ENCODE measurements at places on chromosomes 6 and 20.

DNA sequence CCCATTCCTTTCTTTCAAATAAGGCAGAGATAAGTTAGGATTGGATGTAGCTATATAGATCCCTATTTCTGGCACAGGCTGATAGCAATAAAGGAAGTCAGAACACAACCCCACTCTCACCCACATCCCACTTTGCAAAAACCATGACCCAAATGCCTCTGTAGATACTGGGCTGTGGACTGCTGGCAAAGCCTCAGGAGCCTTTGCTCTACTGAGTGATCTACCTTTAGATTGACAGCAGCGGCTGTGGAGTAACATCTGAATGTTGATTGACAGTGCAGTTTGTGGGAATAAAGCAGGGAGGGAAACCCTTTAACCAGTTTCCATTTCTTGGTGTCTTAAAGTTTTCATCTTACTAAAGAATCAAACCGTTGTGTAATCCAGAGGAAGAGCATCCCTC is 6.7 kb upstream of the TMEM30A start:
- DNase-seq = no peak

GRCh38 chr6:149884215-149884614 is 13.7 kb downstream of the RAET1E start:
- DNase-seq = peak; percentile 75

DNA sequence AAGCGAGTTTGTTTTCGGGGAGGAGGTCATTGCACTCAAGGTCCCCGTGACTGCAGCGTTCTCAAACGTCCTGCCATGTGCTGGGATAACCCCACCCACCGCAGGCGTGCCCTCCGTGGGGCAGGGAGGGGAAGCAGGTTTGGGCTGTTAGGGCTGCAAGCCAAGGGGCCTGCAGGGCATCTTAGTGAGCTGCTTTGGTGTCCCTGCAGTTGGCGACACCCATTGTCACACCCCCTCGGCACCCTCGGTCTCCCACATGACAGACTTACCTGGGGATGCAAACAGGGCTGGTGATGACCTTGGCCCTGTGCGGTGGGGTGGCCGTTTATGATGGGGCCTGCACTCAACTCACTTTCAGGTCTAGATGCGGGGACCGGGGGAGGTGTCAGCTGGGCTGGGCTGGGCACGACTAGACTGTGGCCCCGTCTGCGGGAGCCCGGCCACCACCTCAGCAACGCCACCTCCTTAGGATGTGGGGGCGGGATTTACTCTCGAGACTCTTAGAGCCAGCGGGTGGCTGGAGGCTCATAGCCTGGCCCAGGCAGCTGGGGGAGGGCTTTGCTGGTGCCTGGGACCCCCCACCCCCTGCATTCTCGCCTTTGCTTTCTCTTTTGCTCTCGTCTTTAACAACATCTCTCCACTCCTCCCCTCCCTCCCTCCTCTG is 6.5 kb upstream of the GATA5 start:
- DNase-seq = no peak

DNA sequence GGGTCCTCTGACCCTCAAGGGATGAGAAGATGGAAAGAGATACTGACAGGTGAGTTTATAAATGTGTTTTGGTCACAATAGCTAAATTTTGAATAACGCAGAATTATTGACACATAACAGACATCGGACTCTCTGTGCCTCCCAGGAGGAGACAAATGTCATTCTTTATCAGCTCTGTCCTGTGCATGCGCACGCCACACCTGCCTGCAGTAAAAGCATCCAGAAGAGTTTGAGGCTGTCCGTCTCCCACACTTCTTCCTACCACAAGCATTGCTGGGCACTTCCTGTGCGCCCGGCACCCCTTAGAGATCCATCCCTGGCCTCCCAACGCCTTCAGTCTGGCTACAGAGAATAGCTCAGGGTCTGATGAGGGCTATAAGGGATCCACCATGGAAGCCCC is 81.5 kb upstream of the CST7 start:
- DNase-seq = no peak

DNA sequence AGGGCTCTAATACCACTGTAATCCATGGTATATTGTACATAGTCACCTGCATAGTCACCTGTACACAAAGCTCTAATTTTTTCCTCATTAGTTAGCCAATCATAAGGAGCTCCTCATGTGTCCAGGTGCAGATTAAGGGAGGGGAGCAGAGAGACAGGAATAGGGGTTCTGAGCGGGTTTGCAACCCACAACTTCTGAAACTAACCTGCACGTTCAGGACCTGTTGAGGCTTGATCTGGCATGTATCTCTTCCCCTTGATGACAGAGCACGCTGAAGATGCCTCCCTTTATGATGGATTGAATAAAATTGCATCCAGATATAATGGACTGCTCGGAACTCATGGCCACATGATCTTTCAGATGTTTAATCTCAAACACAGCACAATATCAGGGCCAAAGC is 179.4 kb upstream of the PRND start:
- no peak for DNase-seq

DNA sequence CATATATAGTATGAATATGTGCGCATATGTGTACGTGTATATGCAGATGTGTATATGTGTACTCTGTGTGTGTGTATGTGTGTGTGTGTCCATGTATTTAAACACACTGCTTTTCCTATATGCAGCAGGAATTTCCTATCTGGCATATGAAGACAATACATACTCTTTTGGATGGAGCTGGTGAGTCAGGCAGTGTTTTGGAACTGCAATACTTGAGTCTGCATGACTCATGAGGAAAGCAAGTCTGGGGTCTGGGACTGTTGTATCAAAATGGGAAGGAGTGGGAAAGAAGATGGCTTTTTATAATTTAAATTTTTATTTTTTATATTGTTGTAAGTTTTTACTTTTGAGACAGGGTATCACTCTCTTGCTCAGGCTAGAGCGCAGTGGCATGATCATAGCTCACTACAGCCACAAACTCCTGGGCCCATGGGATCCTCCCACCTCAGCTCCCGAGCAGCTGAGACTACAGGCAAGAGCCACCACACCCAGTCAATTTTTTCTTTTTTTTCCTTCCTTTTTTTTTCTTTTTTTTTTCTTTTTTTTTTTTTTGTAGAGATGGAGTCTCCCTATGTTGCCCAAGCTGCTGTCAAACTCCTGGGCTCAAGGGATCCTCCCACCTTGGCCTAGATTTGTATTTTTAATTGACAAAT is 72.2 kb downstream of the ATXN1 start:
- no peak for DNase-seq

GRCh38 chr6:144316862-144317195 is 31.7 kb downstream of the UTRN start:
- no peak for DNase-seq

DNA sequence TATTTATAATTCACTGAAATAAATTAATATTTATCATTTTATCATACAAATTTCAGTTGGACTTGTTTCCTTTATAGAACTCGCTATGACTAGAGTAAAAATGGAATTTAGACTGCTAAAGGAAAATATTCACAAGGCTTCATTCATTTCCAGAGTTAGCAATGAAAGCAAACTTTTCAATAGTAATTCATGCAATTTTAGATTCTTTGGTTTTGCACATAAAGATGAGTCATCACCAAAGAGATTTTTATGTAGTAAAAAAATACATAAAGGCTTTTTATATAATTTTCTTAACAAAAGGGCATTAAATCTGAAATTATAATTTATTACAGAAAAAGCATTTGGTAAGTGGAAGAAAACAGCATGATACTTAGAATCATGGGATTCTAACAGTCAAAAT is 37.2 kb upstream of the STXBP5 start:
- no peak for DNase-seq

- no peak for DNase-seq
Measured at GRCh38 chr6:161890133-161890831, 616.4 kb upstream of the AGPAT4 start.
